ENCODE measurements at places on chromosomes 11 and 22.

- no peak for DNase-seq
Observed at GRCh38 chr11:123194337-123195187, 486 bp downstream of the CLMP start.

DNA sequence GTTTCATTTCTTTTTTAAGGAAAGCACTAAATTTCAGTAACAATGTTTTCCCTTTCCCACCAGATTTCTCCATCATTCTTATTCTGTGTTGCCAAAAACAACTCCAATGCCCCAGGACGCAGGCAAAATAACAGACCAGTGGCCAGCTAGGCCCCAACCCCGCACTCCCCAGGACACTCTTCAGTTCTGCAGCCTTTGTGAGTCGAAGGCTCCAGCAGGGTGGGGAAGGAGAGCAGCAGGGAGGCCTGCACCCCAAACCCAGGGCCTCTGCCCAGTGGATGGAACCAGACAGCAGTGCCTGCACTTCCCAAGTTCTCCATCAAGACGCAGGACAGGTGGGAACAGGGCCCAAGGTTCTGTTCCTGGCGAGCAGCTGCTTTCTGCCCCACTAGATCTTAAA is 34.4 kb downstream of the PPP2R1B start:
- DNase-seq = no peak

GRCh38 chr22:25069426-25069757 is 116.9 kb downstream of the KIAA1671 start:
- no peak for DNase-seq

DNA sequence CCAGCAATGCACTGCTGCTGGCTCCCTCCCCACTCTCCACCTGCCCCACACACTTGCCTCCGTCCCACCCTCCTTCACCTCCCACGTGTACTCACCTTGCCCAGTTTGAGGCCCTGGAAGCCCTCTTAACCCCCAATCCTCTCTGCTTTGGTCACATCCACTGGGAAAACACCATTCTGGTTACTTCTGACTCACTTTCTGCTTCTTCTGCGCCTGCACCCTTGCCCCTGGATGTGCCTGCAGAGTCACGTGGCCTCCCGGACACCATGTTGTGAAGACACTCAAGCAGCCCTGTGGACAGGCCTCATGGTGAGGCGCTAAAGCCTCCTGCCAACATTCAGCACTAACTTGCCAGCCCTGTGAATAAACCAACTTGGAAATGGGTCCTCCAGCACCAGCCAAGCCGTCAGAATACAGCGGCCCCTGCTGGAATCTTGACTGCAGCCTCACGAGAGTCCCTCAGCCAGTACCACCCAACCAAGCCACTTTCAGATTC is 2.6 kb upstream of the NAALADL1 start:
- no peak for DNase-seq

DNA sequence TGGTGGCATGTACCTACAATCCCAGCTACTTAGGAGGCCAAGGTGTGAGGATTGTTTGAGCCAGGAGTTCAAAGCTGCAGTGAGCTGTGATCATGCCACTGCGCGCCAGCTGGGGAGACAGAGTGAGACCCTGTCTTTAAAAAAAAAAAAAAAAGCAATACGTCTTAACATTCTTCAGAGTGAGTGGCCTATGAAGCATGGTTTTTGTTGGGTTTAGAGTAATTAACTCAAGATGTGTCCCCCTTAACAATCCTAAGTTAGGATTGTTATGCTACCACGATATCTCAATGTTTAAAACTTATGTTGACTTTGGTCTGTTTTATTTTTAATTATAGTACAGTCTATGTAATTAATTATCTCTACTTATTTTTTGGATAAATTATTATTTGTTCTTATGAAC is 156.1 kb downstream of the HIPK3 start:
- no peak for DNase-seq

DNA sequence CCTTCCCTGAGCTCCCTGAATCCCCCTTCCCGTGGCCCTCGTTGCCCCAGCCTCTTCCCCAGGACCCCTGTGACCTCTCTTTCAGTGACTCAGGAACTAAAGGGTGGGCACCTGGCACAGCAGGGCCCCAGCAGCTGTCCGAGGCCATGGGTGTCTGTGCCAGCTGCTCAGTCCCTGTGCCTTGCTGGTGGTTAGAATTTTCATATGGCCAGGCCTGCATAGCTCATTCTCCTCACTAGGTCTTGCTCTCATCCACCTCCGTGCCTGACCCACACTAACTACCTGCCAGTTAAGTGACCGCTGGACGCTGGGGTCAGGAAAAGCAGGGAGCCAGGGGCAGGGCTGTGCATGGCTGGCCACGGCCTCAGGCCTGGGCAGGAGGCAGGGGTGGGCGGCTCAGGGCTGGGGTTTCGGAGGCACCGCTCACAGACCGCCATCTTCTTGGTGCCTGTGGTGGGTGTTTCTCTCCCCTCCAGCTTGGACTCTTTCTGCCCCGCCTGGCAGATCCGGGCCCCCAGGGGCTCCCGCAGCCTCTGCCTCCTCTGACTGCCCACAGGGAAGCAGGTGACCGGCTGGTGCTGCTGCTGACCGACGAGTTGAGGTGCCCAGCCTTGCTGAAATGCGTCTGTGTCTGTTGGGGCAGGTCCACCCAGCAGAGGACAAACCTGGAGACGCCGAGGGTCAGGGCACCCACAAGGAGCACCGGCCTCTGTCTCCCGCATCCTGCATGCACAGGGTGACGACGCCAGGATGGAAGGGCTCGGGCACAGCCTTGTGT is 20.3 kb downstream of the MRGPRD start:
- DNase-seq = no peak

DNA sequence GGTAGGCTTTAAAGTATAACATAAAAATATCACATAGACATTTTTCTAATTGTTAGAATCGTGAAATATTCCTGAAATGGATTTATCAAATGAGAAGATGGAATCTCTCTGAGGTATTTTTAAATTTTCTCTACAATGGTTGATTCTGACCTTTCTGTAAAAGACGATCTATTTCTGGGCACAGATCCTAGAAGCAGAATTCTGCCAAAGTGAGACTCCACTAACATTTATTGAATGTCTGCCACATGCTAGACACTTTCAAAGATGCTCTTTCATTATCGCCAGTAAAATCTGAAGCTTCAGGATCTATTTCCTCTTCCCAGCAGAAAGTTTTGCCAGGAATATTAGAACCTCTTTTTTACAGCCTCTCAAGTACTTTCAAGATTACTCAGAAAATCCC is 64.1 kb upstream of the TMEM45B start:
- DNase-seq = no peak

- DNase-seq = no peak
Observed at GRCh38 chr11:119671051-119671450, 57.9 kb downstream of the NECTIN1 start.

GRCh38 chr22:47624252-47625012 is 862.0 kb downstream of the TBC1D22A start:
- no peak for DNase-seq

DNA sequence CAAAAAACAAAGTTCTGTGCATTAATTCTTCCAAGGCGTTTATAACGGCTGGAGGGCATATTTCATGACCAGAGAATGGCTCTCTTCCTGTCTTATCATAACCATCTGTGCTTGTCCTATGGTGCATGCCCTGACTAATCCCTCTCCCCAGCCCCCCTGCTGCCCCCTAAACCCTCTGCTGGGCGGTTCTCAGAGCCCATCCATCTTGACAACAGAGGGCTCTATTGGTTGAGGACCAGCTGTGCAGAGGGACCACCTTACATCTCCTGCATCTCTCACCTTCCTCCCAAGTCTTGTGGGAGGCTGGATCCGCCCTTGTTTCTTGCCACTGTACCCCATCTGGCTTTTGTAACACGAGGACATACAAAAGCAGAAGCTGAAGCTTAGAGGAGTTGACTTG is 282.1 kb downstream of the MIAT start:
- DNase-seq = no peak

All from T-helper 1 cell (primary cell).